ENCODE measurements at places on chromosomes 3 and 15.

GRCh38 chr15:66758844-66759243, 56.8 kb downstream of the SMAD6 start:
- no peak for DNase-seq

GRCh38 chr3:128473737-128474136, 7.0 kb upstream of the DNAJB8 start:
- DNase-seq, result no peak

- DNase-seq, result no peak
These were observed 65.9 kb downstream of the RPL22L1 start for GRCh38 chr3:170804078-170804477.

- DNase-seq, result no peak
These were observed 6.0 kb downstream of the TM4SF19 start for GRCh38 chr3:196332168-196332567.

- no peak for DNase-seq
These were observed 38.8 kb downstream of the EDC3 start for GRCh38 chr15:74656935-74657535.

- no peak for DNase-seq
These were observed 256.4 kb downstream of the TLE3 start for GRCh38 chr15:69841113-69841828.

GRCh38 chr15:67717776-67718175, 107.5 kb upstream of the SKOR1 start:
- DNase-seq, result no peak

DNA sequence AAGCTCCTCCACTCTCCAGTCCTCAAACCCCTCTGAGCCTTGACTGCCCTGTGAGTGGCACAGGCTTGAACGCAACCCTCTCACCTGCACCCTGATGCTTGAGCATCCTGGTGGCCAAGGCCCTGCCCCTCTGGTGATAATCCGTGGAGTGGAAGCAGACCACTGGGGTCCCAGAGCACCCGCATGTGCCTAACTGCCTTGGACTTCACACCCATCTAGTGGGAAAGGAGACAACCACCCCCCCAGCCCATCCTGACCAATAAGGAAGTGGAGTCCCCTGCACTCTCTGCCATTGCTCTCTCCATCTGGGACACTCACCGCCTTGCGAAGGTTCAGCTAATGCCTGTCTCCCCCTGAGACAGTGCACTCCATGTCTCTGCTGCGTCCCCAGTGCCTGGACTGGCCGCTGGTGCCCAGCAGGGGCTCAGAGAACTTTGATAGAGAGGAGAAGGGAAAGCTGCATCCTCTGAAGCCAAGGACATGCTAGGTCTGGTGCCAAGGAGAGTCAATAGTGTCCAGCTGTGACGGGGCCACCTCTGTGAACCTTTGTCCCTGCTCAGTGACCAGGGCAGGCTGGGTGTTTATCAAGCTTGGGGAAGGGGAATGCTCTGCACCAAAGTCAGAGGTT, 3.4 kb downstream of the KLF15 start:
- no peak for DNase-seq

- no peak for DNase-seq
These were observed 95.7 kb upstream of the ALDH1A3 start for GRCh38 chr15:100783760-100784492.

- no peak for DNase-seq
These were observed 41.9 kb downstream of the KY start for GRCh38 chr3:134608771-134609435.

DNA sequence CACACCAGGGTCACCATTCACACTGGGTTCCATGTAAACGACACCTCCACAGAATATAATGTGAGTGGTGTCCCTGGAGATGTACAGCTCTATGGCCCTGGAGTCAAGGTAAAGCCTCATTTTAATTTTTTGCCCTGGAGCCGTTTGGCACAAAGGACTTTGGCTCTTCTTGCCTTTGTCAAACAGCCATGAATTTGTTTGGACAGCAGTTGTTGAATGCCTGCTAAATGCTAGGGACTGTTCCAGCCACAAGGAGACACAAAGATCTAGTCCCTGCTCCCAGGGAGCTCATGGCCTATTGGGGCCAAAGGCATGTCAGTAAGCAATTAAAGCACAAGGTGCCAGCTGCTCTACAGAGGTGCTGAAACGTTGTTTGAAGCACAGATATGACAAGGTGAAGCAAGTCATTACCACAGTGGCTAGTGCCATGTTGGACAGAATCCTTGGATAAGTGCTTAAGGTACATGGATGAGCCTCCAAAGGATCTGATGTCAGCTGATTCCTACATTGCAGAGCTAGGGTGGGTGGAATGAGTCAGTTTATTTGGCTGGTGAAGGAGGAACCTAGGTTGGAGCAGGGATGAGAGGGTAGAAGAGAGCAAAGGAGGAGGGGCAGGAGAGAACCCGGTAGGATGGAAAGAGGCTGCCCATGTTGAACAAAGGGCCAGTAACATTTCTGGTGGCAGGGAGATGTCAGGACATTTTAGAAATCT, 171.9 kb upstream of the CTDSPL start:
- no peak for DNase-seq

- no peak for DNase-seq
These were observed 61.9 kb downstream of the ISL2 start for GRCh38 chr15:76398317-76399104.

GRCh38 chr15:90020021-90020735, 19.1 kb downstream of the ZNF710 start:
- DNase-seq, result no peak

DNA sequence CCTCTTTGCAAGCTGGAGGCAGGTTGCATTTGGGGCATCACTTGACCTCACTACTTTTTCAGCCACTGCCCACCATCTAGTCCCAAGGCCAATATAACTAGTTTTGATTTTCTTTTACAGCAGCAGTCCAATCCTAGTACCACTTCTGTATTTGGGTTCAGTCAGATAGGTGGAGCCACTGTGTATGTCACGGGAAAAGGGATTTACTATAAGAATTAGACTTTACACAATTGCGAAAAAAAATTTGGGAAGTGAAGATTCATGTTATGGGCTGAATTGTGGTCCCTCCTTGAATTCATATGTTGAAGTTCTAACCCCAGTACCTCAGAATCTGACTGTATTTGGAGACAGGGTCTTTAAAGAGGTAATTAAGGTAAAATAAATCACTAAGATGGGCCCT, 37.4 kb upstream of the NMNAT3 start:
- no peak for DNase-seq

- no peak for DNase-seq
These were observed 328.0 kb downstream of the ZNF621 start for GRCh38 chr3:40852712-40853111.

DNA sequence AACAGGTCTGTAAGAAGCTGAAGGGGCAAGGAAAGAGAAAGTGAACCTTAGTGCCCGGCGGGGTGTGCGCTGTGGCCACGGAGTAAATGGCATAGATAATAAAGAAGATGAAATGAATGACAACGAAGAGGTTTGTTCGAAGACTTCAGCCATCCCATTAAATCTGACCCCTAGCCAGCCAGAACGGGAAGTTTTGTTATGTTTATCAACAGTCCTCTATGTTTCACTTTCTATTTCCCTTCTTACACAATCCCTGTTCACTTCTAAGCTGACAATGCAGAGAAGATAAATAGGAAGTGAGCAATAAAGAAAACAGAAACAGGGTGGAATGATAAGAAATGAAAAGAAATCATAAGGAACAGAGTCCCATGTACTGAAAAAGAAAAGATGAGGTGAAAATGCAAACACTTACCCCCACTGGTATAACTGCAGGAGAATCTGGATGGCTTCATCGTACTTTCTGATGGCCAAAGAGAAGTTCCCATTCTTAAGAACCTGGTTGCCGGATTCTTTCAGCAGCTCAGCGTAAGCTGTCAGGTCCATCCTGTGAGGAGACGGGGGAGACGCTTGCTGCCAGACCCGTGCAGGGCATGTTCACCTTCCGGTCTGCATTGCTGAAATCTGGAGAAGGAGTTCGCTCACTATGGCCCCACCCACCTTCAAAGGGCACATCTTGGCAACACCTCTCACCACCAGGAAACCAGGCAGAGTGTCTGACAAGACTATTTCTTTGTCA, 36.8 kb downstream of the TRANK1 start:
- DNase-seq, result peak; percentile 59

DNA sequence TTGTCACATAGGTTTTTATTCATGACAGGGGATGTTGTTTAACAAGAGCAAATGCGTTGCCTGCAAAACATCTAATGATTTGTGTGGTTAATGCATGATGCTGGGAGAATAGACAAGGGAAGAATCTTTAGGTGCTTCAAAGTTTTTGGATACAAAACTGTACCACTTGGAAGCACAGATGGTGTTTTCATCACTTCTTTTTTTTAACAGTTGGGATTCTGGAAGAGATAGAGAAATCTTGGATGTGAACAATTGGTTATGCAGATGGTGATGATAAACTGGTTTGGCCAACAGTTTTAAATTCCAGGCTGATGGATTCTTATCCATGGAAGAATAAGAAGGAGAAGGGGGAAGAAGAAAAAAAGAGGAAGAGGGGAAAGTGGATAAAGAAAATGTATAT, 379.4 kb downstream of the KCNH8 start:
- no peak for DNase-seq

GRCh38 chr3:184011937-184012889, 5.5 kb downstream of the ABCC5 start:
- DNase-seq, result no peak

GRCh38 chr3:194989241-194989640, 281.7 kb downstream of the XXYLT1 start:
- DNase-seq, result no peak

- DNase-seq, result no peak
These were observed 46.6 kb downstream of the ANP32A start for GRCh38 chr15:68774120-68774519.

- DNase-seq, result peak; percentile 91
These were observed 60.6 kb upstream of the GOLGA8B start for GRCh38 chr15:34644061-34644460.

- DNase-seq, result peak; percentile 57
These were observed 178.6 kb upstream of the CCDC54 start for GRCh38 chr3:107198581-107199181.

- peak; percentile 84 for DNase-seq
These were observed 7.4 kb upstream of the IQSEC1 start for GRCh38 chr3:13080591-13080990.

DNA sequence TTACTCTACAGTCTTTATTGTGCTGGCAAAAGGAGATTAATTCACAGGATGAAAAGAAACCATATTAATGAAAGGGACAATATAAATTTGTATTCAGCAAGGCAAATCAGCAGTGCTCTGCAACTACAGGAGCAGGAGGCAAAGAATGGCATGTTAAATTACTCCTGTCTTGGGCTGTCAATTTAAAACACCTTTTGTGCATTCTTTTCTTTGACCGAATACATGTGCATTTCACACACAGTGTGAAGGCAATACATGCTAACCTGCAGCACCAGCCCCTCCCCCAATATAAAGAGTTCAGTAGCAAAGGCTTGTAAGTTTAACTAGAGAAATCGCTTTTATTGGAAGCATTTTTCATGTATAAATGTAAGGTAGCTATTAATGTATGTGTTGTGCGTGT, 275.2 kb upstream of the TOPAZ1 start:
- DNase-seq, result no peak

DNA sequence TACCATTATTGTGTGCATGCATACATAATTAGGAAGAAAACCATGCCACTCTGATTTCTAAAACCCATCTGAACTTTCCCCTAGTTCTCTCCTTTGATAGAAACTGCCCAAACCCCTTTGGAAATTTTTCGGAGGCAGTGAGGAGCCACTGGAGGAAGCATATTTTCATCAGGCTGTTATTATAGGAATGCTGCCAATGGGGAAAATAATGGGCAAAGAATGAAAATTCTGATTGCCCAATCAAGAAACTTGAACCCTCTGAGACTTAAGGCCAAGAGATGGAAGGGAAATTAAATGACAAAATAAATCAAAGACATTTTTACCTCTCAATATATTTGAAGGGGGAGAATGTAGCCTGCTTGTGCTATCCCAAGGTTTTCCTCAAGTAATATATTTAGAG, 376.0 kb upstream of the PDZRN3 start:
- peak; percentile 73 for DNase-seq

DNA sequence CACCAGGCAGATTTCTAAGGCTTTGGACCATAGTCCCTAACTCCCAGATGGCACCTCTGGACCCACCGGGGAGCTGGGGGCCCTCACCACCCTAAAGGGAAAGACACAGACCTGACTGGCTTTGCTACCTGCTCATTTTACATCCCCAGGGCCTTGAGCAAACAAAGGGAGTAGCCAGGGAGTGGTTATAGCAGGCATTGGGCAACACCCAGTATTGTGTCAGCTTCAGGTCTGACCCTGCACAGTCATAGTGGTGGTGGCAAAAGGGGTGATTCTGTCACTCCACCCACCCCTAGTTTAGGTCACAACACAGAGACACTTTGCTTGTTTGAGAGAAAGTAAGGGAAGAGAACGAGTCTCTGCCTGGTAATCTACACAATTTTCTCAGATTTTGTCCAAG, 352.5 kb downstream of the DIPK2A start:
- no peak for DNase-seq

- no peak for DNase-seq
These were observed 7.8 kb downstream of the OCA2 start for GRCh38 chr15:28091313-28091712.

- no peak for DNase-seq
These were observed 14.7 kb downstream of the CCNB2 start for GRCh38 chr15:59119625-59120024.

DNA sequence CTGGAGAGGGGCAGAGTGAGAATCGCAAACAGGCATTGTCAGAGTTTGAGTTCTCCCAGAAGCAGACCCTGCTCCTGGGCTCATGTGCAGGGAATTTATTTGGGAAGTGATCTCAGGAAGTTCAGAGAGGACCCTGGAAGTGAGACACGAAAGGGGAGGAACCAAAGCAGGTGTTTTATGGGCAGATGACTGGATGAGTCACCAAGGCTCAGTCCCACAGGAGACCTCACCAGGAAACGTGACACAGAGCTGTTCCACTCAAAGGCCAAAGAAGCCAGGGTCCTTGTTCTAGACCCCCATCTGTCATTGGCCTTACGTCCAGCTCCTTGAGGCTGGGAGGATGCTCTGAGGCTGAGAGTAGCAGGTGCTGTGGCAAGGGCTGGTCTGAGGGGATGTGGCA, 43.4 kb upstream of the SEC22A start:
- DNase-seq, result no peak

All from fibroblast of skin of back (primary cell).